ENCODE measurements at places on chromosomes 6 and 20.

GRCh38 chr20:64173116-64173515, 8.9 kb downstream of the MYT1 start:
- no peak for DNase-seq

DNA sequence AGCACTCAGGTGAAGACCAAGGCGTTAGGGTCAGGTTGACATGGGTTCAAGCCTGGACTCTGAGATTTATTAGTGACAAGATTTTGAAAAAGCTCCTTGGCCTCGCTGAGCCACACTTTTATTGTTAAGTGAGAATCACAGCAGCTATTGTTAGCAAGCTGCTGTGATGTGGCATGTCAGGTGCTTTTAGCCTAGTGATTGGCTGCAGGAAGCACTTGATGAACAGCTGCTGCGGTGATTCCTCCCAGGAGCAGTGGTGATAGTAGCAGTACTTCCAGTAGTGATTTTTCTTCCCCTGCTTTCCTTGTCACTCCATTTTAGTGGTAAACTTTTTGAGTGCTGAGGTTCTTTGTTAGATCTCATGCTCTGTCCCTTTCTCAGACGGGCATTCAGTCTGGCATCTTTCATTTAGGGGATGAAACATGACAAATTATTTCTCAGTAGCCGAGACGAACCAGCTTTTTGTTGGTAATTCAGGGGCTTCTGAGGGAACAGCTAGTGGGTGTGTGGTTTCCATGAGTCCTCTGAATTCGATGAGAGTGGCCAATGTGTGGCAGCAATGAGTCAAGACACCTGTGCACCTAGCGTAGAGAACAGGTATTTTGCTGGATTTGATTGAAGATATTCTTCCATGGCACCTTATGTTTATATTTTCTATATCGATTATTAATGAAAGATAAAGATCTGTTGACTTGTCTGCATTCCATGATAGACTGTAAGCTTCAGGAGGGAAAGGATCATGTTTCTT, 696.7 kb downstream of the DHX35 start:
- DNase-seq = no peak

DNA sequence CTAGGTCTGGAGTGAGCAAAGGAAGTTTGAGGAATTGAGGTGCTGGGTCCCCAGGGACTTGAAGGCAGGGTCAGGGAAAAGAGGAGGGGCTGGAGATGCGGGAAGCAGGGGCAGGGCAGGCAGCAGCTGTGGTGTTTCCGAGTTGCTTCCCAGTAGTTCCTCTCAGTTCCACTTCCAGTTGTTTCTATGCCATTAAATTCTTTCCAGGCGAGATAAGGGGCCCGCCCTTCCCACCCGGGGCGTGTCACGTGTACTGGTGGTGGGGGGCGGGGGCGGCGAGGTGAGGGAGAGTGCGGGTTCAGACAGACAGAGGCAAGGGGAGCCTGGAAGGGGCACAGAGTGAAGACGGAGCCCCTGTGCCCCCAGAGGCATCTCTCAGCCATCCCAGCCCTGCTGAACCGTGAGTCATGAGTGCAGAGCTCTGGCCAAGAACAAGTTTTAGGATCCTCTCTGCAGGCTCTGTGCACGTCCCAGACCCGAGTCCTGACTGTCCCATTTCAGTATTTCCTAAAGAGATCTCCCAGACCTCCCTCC, 977 bp downstream of the TNXB start:
- peak; percentile 72 for DNase-seq

DNA sequence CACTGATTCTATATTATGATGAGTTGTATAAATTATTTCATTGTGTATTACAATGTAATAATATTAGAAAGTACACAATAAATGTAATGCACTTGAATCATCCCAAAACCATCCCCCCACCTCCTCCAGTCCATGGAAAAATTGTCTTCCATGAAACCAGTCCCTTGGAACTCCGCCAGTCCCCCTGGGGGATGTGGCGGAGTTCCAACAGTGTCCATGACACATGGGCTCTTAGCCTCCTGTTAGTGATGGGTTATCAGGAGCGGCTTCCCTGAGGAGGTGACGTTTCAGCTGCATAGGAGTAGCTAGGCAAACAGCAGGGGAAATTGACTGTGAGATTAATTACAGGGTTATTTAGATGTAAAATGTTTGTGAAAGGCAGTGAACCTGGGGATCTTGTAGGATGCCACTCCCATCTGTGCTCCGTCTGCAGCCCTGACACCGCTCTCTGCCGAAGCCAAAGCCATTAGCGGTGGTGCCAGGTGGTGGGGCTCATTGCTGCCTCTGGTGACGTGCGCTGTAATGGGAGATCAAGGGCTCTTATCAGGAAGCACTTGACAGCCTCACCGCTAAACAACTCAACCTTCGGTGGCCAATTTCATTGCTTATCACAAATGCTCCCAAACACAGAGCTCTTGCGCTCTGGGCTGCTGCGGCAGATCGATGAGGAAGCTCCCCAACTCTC, 81.6 kb upstream of the MC3R start:
- no peak for DNase-seq

GRCh38 chr6:160789263-160790027, 87.4 kb downstream of the PLG start:
- DNase-seq = no peak

DNA sequence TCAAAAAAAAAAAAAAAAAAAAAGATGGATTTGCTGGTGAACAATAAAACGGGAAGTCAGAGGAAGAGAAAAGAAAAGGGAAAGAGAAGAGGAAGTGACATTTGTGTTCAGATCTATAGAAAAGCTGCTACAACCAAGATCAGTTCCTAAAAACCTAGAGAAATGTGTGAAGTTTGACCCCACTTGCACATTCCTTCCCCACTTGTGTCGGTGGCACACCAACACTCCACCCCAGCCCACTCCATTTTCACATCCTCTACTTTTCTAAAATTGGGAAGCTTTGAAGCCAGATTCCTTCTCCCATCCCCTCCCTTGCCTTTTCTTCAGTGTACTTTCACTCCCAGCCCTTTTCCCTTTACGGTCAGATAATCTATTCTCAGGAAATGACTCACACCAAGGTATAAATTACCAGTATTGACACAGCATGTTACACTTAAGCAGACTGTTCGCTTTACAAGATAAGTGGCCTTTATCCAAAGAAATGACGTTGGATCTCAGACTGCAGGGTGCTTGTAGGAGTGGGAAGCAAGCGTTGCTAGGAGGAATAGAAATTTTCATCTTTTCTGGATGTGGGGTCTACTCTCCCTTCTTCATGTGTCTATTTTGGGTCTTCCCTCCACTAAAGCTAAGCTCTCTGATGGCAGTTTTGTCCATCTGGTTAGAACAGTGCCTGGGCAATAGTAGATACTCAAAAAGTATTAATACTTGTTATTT, 92.5 kb upstream of the ADGRF1 start:
- no peak for DNase-seq

DNA sequence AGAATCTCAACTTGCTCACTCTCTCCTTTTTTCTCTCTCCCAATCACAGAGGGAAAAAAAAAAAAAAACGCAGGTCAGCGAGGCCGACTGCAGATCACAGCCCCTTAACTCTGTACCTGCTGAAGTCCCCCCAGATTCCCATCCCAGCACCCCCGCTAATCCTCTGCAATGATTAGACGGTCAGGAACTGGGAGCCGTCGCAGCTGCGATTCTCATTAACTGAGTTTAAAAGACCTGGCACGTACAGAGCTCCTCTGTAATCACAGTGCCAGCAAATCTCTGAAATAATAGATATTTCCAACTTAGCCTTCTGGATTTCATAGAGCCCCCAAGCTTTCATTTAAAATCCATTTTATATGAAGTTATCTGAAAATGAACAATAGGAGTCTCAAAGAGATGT, 84.4 kb downstream of the ANKRD60 start:
- DNase-seq = no peak

GRCh38 chr6:32692019-32692418, 25.6 kb upstream of the HLA-DQB1 start:
- no peak for DNase-seq

GRCh38 chr6:37570482-37571133, 70.9 kb upstream of the CCDC167 start:
- no peak for DNase-seq

DNA sequence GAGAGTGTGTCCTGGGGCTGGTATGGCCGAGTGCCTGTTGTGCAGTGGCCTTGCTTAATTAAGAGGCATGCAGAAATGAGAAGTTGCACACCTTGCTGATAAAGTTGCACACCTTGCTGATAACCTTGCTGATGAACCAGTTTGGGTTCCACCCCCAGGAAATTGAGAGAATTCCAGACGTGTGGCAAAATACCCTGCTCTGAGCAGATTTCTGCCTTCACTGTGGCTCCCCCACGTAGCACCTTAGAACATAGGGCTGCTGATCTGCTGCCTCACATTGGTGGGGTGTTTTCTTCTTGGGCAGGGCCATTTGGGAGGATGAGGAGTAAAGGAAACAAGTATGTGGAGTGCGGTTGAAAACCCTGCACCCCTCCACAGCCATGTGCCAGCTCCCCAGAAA, 22.5 kb upstream of the ADRM1 start:
- DNase-seq = no peak

Data from tibial nerve (tissue), 4 donors.